Skeletal muscle tissue (tissue), 5 donors: ENCODE measurements at places on chromosomes 13 and 19. TPM values are rescaled to one million over a fixed set of nuclear protein-coding genes. Genes with fewer than 3 reads are reported as not detected.

The TM9SF2 gene
- total RNA-seq, result 116 TPM

The ZSCAN4 gene
- total RNA-seq, result not detected

The SIGLEC10 gene
- total RNA-seq, result 1.6 TPM

The LIG1 gene
- 14.6 TPM for total RNA-seq

The TMEM150B gene
- total RNA-seq, result 0.52 TPM

The UFM1 gene
- 43.3 TPM for total RNA-seq

The RFX1 gene
- 4.7 TPM for total RNA-seq

The ACOD1 gene
- total RNA-seq, result not detected

The RNF113B gene
- total RNA-seq, result not detected

The LGALS4 gene
- not detected for total RNA-seq

The KLK15 gene
- total RNA-seq, result not detected

The KCNN1 gene
- 0.52 TPM for total RNA-seq

The GRK1 gene
- not detected for total RNA-seq

The RSPH6A gene
- not detected for total RNA-seq

The ANGPTL4 gene
- total RNA-seq, result 1.0 TPM

The ZNF554 gene
- 8.4 TPM for total RNA-seq

The VSIG10L gene
- total RNA-seq, result 0.52 TPM

The ZNF440 gene
- 6.3 TPM for total RNA-seq

The KCNJ14 gene
- 1.0 TPM for total RNA-seq

The EXOC3L2 gene
- total RNA-seq, result 2.1 TPM

The JSRP1 gene
- 79.3 TPM for total RNA-seq

The PRTN3 gene
- total RNA-seq, result 4.7 TPM

The KLK14 gene
- total RNA-seq, result not detected

The PRR19 gene
- total RNA-seq, result not detected

The GEMIN7 gene
- 16.7 TPM for total RNA-seq
